Activated CD4-positive, alpha-beta T cell treated with anti-CD3 and anti-CD28 coated beads, Interleukin-10, Interleukin-2, amounts not matched to agents 100 ng/mL and 50 ng/mL, durations not matched to agents 16 hours and 8 hours (primary cell): ENCODE measurements at places on chromosomes 1 and 21.

DNA sequence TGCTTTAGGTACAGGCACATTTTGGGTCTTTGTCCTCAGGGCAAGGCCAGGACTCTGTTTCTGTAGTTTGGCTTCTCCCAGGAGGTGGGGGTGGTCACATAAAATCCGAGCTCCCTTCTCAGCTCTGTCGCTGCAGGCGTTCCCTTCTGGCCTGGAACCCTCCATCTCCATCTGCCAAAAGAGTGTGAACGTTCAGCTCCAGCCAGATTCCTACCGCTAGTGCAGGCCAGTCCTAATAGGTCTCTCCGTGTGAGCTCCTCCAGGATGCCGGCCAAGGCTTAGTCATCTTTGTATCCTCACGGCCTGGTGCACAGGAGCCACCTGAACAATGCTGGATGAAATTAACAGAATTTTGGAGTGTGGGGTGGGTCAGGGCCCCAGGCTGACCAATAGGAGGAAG lies 19.9 kb upstream of the KCNA10 start:
- no peak for DNase-seq

DNA sequence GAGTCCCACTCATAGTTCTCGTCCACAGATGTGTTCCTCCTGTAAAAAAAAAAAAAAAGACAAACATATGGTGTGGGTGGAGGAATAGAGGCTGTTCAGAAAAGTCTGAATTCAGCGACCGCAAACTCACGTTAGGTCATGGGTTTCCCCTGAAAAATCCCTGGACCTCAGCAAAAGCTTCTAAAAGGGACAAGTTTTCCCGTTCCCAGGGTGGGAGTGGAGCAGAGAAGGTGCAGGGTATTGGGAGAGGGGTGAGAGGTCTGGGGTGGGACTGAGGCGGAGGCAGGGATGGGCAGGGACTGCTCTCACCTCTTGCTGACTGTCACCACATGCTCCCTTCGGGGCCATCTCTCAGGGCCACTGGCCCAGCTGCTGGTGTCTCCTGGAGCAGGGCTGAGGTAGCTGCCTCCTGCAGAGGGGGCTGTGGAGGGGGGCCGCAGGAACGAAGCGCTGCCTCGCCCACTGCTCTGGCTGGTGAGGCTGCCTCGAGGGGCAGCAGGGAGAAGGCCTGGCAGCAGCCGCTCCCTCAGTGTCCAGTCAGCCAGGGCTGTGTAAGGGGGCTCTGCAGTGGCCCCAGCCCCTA lies 2.6 kb upstream of the TAGLN2 start:
- DNase-seq = no peak

DNA sequence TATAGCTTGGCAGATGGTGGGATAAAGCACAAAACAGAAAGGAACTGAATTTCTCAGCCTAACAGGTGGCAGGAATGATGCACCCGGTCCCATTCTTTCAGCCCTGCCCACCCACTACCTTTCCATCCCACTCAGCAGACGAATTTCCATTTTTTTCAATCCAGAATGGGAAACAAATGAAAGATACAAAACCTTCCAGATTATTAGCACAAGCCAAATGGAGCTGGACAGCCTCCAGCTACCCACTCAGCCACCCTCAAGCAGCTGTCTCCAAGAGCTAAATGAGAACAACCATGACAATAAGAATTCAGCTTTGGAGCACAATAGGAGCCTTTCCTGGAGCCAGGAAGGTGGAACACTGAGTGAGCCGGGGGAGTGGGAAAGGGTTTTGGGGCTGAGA lies 96.3 kb upstream of the ST6GALNAC5 start:
- no peak for DNase-seq

GRCh38 chr1:112687361-112687760 lies 12.9 kb downstream of the MOV10 start:
- DNase-seq = no peak

- DNase-seq = no peak
Measured at GRCh38 chr1:28855046-28855445, 43.1 kb downstream of the OPRD1 start.

DNA sequence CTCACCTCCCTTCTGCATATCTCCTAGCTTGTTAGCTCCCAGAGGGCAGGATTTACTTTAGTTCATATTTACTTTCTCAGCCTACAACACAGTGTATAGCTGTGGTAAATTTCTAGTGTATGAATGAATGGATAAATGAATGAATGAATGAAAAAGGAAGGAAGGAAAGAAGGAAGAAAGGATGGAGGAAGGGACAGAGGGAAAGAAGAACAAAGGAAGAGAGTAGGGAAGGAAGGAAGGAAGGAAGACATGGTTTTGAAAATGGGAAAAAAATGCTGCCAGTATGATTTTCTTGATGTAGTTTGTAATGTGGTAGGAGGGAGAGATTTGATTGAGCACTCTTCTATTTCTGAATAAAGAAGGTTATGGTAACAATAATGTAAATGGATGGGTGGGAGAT lies 47.0 kb downstream of the LAMC2 start:
- no peak for DNase-seq

DNA sequence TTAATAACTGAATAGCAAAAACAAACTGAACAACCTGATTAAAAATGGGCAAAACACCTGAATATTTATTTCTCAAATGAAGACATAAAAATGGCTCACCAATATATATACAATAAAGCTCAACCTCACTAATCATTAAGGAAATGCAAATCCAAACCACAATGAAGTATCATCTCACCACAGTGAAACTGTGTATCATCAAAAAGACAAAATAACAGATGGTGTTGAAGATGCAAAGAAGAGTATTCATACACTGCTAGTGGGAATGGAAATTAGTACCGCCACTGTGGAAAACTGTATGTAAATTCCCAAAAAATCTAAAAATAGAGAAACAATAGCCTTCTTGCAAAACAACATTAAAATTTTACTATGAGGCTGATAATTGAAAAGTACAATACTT lies 1660.1 kb upstream of the B3GALT2 start:
- no peak for DNase-seq

DNA sequence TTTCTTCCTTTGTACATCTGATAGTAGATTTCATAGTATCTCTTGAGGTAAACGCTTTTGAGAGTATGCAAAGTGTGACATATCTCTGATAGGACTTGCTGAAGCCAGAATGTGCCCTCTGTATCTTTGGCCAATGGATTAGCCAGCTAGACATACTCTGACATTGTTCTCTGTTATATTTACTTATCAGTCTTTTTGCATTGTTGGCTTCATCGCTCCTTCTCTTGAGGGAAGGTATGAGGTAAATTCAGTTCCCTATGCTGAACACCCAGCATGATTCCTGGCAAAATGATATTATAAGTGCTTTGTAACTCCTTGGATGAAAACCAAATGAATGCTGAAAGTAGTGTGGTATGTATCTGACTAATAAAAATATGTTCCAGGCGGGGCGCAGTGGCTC lies 163.2 kb upstream of the CACYBP start:
- no peak for DNase-seq

DNA sequence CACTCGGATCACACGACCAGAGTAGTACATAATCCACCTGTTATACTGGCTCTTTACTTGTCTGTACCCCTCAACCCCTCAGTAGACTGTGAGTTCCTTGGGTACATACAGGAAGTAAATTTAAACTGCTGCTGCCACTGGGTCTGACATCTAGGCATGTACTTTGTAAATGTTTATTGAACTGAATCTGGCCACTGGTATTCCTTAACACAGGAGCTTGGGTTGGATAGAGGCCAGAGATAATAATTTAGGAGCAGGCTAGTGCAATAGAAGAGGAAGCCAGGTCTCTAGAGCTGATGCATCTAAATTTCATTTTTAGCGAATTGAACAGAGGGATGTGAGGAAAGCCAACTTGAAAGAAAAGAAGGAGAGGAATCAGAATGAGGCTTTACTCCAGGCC lies 12.4 kb downstream of the TTC4 start:
- DNase-seq = no peak

DNA sequence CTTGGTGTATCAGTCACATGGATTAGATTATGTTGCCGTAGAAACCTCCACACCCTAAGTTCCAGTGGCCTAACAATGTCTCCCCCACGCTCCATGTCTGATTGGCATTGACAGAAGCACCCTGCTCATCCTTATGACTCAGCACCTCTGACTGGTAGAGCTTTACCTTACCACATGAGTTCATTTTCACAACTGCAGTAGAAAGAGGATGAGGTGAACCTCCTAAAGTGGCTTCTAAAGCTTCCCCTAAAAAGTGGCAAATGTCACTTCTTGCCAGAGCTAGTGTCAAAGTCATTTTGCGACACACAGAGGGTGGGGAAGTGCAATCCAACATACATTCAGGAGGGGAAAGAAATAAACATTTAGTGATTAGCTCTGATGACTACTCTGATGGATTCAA lies 30.6 kb upstream of the LYPD8 start:
- DNase-seq = peak; percentile 69

- DNase-seq = no peak
Measured at GRCh38 chr1:239879321-239880170, 212.1 kb upstream of the FMN2 start.

GRCh38 chr1:14519976-14520375 lies 78.5 kb upstream of the KAZN start:
- DNase-seq = no peak

- peak; percentile 70 for DNase-seq
Measured at GRCh38 chr1:88982055-88982454, 10.4 kb downstream of the KYAT3 start.

DNA sequence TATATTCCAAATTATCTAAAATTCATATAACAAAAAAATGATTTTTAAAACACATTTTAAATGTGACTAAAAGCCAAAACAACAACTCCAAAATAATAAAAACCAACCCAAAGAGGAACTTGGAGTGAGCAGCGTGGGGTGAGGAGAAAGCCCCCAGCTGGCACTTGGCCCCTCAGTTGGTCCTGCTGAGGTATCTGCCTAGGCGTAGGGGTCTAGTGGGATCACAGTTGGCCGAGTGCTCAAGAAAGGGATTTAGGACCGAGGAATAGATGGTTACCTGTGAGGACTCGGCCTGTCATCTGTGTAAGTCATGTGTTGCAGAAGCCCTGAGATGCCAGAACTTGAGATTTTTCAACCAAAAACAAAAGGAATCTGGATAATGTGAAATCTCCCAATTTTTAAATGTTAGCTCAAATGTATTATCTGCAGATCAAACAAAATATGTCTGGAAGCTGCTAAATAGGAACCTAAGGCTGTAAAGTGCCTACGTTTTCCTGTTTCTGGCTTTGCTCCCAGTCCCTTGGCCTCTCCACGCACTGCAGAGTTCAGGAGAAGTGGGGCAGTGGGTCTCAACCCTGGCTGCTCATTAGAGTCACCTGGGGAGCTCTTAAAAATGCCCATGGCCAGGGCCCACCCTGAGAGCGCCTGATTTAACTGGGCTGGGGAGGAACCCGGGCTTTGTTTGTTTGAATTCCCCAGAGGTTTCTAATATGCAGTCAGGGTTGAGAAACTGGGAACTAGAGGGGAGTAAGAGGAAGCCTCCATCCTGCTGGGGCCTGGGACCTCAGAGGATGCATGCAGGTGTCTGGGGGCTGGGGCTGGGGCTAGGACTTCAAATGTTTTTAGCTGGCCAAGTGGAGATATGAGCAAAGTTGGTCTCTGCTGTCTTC lies 38.5 kb upstream of the LDLRAP1 start:
- no peak for DNase-seq

- DNase-seq = no peak
Measured at GRCh38 chr1:57741521-57741920, 317.7 kb upstream of the DAB1 start.
